Hepatic stellate cell (primary cell): ENCODE measurements at places on chromosomes 2 and 18.
A peak's percentile ranks its signal among the peaks of the same experiment; 100 is the strongest.

- DNase-seq: peak; percentile 38
These were observed 40.9 kb downstream of the KLHL29 start for GRCh38 chr2:23425885-23426262.

- DNase-seq: no peak
These were observed 187.2 kb upstream of the FANCL start for GRCh38 chr2:58428096-58429013.

- DNase-seq: no peak
These were observed 152.3 kb upstream of the TWIST2 start for GRCh38 chr2:238695538-238695937.

GRCh38 chr18:80188643-80189530 lies 58.4 kb downstream of the PARD6G start:
- no peak for DNase-seq
